CD8-positive, alpha-beta memory T cell (primary cell): ENCODE measurements at places on chromosomes 2 and 18.

- DNase-seq = no peak
These were observed 325.2 kb downstream of the OSR1 start for GRCh38 chr2:19033240-19033639.

- DNase-seq = no peak
These were observed 34.1 kb downstream of the PIEZO2 start for GRCh38 chr18:11115276-11115675.

DNA sequence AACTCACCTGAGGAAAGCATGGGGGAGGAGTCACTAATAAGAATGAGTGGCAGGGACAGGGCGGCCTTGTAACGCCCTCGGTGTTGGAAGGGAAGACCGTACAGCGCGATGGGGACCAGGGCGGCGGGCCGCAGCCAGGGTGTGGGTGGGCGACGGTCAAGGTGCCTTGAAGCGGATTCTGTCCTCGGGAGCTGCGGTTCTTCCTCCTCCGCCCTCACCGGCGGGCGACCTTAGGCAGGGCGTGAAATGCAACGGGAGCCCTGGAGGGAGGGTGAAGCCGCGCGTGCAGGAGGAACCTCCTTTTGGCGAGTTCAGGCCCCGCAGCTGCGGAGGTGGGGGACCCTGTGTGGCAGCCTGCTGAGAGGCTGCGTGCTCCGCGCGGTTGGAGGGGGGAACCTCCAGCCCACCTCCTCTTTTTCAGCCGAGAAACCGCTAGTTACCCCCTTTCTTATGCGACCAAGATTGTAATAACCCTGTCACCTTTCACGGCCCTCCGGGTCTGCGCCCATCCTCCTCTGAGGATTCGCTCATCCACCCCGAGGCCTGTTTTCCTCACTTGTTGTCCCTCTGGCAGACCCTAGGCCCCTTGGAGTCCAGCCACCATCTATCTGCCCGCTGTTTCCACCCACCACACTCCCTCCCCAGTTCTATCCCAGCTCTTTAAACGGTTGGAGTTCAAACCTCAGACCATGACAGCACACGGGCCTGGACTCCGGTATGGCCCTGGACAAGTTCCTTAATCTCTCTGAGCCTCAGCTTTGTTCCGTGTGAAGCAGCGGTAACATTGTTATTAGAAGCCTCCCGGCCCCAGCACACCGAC, 823 bp upstream of the RNU2-63P start:
- no peak for DNase-seq

DNA sequence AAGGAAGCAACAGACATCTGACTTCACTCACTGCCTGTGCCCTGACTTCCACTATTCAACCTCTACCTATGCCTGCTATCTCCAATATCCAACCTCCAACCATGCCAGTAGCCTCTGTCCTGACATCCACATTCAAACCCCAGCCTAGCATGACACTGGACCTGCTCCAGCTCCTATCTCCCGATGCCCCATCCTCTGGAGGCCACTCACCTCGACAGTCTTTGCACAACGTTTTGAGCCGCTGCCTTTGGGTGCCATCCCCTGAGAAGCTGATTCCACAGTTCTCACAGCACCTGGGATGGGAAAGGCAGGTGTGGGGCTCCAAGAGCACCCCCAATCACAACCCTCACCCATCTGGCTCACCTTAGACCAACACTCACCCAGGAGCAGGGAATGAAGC, 4.9 kb downstream of the MBD1 start:
- no peak for DNase-seq

DNA sequence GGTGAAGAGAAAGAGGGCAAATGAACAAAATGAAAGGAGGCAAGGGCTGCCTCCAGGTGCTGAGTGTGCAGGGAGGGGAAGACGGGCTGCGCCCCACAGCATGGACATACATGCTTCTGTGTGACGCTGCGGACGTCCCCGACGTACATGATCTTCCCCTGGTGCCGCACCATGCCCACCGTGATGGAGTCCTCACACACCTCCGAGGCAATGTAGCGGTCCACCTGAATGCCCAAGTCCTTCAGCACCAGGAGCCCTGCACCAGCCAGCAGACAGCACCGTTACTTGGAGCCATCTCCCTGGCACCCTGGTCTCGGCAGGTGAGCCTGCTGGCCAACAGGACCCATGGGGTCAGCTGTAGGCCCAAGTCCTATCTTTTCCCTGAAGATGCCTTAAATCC, 73.1 kb upstream of the POMC start:
- DNase-seq = no peak

DNA sequence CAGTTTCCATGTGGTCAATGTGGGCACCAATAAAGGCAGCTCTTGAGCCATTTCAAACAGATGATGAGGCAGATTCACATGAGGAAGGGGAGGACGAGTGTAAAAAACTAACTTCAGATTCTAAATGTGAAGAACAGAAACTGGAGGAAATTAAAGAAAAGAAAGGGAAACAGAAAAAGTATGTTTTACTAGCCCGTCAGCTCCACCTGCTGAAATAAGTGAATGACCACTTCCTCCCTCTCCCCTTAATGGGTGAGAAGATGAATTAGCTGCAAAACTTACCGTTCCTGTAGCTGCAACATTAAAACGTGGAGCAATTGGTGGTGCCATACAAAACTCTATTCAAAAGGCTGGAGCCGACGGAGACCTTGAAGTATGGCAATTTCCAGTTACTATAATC, 203.5 kb downstream of the UXS1 start:
- DNase-seq = no peak

DNA sequence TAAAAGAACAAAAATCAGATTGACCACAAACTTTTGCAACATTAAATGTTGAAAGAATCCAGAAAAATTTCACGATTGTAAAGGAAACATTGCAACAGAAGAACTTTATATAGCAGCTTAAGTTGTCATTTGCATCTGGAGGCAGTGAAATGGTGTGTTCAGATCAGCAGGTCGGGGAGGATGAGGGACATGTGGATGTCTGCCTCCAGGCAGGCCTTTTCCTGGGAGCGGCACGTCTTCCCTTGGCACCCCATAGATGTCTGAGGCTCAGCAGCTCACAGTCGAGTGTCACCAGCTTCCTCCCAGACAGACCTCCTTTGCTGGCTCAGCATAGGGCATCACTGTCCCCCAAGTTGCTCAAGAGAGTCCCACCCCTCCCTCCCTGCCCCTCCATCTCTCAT, 44.3 kb upstream of the ASB1 start:
- DNase-seq = no peak

GRCh38 chr2:217513258-217513657, 489.5 kb downstream of the TNS1 start:
- no peak for DNase-seq

GRCh38 chr2:48213646-48214045, 307.3 kb upstream of the FBXO11 start:
- no peak for DNase-seq

DNA sequence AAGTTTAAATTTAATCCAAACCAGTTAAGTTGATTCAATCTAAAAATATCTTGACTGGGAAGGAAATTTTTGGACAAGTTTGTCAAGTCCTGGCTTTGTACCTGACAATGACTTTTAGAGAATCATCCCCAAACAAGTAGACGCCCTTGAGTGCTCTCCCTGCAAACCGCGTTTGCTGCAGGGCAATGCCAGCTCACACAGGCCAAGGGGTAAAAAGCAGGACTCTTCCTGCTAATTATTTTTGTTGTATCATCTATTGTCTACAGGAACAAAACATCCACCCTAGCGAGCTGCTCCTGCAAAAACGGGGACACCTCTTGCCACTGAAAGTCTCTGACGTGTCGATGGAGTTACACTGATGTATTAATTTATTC, 10.9 kb downstream of the ID2 start:
- no peak for DNase-seq

DNA sequence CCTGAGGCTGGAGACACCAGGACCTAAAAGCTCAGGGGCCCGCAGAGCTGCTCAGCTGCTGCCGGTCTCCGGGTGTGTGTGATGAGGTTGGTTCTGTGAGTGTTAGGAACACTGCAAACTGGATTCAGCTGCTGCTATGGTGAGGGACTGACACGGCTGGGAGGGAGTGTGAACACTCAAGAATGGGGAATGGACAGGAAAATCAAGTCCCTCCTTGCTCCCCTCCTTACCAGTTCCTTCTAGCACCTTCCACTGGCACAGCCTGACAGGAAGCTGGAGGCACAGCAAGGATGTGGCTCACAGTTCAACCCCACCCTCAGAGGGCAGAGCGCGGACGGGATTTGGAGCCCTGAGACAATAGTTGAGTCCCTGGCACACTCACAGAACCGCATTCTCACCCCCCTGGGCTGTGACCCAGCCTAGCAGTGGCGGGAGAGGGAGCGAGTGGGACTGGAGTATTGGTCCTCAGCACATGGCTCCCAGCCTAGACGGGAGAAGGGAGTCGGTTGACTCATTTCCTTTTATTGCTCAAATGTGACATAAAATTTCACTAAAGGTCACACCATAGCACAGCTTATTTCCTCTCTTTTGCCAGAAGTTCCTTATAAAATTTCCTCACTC, 42.5 kb downstream of the LRRC30 start:
- DNase-seq = no peak

DNA sequence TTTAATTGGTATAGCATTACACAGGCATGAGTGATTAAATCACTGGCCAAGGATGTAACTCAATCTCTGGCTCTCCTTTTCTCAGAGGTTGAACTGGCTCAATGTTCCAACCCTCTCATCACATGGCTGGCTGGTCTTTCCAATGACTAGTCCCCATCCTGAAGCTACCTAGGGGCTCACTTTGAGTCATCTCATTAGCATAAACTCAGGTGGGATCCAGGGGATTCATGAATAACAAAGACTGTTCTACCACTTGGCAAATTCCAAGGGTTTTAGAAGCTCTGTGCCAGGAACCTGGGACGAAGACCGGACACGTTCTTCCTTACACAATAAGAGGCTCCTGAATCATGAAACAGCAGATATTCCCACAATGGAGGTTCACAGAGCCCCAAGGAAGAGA, 145.0 kb upstream of the SPATS2L start:
- no peak for DNase-seq

DNA sequence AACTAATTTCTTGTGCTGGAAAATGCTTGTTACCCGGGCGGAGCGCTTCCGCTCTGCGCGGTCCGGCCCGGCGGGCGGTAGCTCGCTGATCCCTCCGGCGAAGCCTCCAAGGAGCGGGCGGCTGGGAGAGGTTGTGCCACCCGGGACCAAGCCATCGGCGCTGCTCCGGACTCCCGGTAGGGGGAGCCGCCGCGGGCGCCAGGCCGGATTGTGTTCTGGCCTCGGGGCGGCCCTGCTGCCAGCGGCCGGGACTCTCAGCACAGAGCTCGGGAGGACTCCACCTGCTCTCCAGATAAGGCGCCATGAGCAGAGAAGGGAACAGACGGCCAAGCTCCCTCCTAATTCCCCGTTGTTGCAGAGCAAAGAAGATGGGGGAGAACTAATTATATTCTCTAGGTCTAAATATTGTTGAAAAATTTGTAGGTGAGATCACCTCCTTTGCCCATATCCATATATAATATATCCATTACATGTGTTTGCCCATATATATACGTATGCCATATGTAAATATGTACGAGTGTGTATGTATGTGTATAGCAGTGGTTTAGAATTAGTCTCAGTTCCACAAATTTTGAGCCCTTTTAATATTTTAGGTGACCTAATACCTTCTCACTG, 13.8 kb upstream of the SATB2 start:
- no peak for DNase-seq

- DNase-seq = no peak
These were observed 11.5 kb upstream of the KYNU start for GRCh38 chr2:142865924-142866323.

DNA sequence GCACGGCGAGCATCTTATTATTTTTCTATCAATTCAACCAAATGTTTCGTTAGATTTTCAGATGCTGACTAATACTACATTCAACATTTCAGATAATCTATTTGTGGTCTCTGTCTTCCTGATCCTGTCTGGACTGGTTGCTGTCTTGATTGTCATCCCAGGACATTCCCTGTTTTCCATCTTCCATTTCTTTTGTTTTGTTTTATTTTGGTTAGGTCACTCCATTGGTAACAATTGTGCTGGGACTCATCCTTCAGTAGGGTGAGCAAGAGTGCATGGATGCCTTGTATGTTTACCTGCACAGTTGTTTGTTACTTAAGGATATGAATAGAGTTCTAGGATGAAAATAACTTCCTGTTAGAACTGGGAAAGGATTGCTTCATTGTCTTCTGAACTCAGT, 55.9 kb upstream of the ACYP2 start:
- no peak for DNase-seq

DNA sequence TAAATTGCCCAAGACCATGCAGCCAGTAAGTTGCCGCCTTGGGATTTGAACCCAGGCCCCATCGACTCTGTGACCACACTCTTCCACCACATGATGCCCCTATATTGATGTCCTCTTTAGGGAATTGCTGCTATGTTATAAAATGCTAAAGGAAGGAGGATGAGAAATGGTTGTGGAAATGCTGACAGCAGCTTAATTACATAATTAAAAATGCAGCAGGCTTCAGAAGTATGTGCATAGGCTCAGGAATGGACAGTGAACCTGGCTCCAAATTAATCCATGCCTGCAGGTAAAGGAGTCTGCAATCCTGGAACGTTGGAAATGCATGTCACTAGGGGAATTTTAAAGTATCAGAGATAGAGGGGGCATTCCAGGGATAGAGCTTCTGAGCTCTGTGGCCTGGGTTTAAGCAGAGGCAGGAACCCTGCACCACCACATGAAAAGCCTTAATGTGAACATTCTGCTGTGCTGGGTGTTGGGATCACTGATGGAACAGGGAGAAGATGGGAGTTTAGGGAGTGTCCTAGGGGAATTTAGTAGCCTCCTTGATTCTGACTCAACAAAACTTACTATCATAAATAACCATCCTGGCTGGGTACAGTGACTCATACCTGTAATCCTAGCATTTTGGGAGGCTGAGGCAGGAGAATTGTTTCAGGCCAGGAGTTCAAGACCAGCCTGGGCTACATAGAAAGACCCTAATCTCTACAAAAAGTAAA, 76.1 kb upstream of the CCDC85A start:
- no peak for DNase-seq

DNA sequence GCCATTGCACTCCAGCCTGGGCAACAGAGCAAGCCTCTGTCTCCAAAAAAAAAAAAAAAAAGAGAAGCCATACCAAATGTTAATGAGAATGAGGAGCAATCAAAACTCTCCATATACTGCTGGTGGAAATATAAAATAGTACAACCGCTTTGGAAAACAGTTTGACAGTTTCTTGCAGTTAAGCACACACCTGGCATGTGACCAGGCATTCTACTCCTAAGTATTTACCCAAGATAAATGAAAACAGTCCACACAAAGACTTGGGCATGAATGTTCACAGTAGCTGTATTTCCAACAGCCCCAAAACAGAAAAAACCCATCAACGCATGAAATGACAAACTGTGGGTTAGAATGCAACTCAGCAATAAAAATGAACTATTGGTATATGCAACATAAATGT, 76.0 kb upstream of the ST8SIA5 start:
- no peak for DNase-seq

DNA sequence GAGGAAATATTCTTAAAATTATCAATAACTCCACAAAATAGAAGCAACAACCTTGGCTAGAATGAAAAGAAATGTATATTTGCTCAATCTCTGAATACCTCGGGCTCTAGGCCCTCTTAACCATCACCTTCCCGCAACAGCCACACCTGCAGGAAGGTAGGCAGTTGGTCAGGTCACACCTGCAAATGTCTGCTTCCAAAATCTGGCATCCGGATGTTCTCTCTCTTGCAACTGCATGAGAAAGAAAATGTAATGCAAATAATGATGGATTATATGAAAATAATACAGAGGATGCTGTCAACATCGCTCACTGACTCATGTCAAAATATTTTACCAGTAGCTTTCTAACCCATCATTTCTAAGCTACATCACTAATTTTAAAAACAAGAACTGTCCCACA, 148.3 kb downstream of the SATB2 start:
- no peak for DNase-seq

- no peak for DNase-seq
These were observed 121.8 kb downstream of the CTIF start for GRCh38 chr18:48660346-48661228.

- DNase-seq = no peak
These were observed 941.9 kb downstream of the SLC4A3 start for GRCh38 chr2:220569112-220569897.
